Left ventricle myocardium inferior (tissue), 1 donor: ENCODE measurements at places on chromosomes 7 and 10. TPM values are rescaled to one million over a fixed set of nuclear protein-coding genes. Genes with fewer than 3 reads are reported as not detected.

GRCh38 chr10:17599089-17599488, 18.1 kb downstream of the HACD1 start:
- no peak overlapping the region for H3K4me3 ChIP-seq
- no peak overlapping the region for H3K27ac ChIP-seq
- DNase-seq: no peak

DNA sequence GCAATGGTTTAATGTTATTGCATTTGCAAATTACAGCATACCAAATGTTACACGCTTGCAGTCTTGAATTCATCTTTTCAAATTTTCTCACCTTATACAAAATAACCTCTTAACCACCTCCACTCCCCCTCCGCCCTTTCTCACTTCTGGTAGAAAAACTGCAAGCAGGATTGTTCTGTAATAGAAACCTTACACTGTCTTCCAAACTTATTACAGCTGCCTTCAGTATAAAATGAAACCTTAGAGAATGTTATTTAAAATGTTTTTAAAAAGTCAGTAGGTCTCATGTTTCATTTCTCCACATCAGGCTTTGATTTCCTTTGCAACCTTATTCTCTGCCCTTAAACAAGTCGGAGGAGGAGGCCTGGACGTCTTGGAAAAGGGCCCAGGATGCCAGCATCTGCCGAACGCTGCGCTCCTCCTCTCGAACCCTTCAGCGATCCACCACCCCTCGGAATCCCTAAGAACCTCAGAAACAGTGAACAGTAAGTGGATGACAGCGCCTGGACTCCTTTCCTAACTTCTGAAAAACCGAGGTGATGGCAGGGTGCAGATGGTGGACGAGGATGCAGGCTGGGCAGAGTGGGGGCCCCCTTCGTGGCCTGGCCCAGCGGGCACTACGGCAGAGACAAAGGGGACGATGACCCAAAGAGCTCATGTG, 74.0 kb downstream of the FGFR2 start:
- no peaks in the 10 kb centered on the region for H3K36me3 ChIP-seq
- no peak overlapping the region for H3K27ac ChIP-seq
- H3K4me3 ChIP-seq: no peak overlapping the region
- DNase-seq: no peak
- no peaks in the 10 kb centered on the region for H3K4me1 ChIP-seq

- no peaks in the 10 kb centered on the region for H3K4me1 ChIP-seq
- no peak overlapping the region for H3K27ac ChIP-seq
- DNase-seq: no peak
- H3K4me3 ChIP-seq: no peak overlapping the region
- H3K36me3 ChIP-seq: no peaks in the 10 kb centered on the region
Observed at GRCh38 chr7:148657929-148658328, 40.8 kb upstream of the CUL1 start.

GRCh38 chr10:3510741-3511140, 274.3 kb downstream of the KLF6 start:
- no peaks in the 10 kb centered on the region for H3K36me3 ChIP-seq
- DNase-seq: no peak
- H3K27me3 ChIP-seq: no peaks in the 10 kb centered on the region
- H3K4me1 ChIP-seq: peaks cover under 1% of the 10 kb centered on the region
- H3K4me3 ChIP-seq: no peak overlapping the region

- H3K4me3 ChIP-seq: no peak overlapping the region
- H3K27me3 ChIP-seq: peaks cover 24% of the 10 kb centered on the region
Observed at GRCh38 chr10:15445006-15445390, 73.9 kb upstream of the FAM171A1 start.

- no peak overlapping the region for H3K4me3 ChIP-seq
- DNase-seq: no peak
- peaks cover 24% of the 10 kb centered on the region for H3K4me1 ChIP-seq
- no peak overlapping the region for H3K27ac ChIP-seq
Observed at GRCh38 chr10:98338896-98339295, 70.9 kb upstream of the LOXL4 start.

- no peak for DNase-seq
- H3K4me3 ChIP-seq: no peak overlapping the region
- no peak overlapping the region for H3K27ac ChIP-seq
- no peaks in the 10 kb centered on the region for H3K36me3 ChIP-seq
- H3K27me3 ChIP-seq: no peaks in the 10 kb centered on the region
- no peaks in the 10 kb centered on the region for H3K4me1 ChIP-seq
Observed at GRCh38 chr10:20707251-20707650, 189.9 kb downstream of the NEBL start.

DNA sequence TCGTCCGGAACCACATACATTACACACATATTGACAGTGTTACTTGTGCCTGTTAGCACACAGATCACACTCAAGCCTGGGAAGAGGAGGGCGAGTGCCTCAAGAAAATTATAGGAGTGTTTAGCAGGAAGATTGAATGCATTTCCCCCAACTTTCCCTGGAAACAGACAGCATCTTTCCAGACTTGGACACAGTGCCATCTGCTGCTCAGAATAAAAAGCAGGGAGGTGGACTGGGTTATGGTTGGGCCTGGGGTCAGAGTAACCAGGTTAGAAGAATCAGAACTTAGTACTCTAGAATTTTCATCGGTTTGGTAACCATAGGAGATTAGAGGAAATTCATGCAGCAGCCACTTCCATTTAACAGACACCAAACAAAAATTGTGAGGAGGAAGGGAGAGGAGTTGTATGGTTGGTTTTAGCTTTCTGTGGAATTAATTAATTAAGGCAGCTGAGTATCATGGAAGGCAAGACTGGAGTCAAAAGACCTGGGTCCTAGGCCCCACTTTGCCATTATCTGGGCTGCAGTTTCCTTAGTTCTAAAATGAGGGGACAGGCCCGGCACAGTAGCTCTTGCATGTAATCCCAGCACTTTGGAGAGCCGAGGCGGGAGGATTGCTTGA, 43.4 kb upstream of the OPTN start:
- H3K4me3 ChIP-seq: no peak overlapping the region
- no peak overlapping the region for H3K27ac ChIP-seq
- no peak for DNase-seq
- H3K36me3 ChIP-seq: no peaks in the 10 kb centered on the region
- no peaks in the 10 kb centered on the region for H3K4me1 ChIP-seq

DNA sequence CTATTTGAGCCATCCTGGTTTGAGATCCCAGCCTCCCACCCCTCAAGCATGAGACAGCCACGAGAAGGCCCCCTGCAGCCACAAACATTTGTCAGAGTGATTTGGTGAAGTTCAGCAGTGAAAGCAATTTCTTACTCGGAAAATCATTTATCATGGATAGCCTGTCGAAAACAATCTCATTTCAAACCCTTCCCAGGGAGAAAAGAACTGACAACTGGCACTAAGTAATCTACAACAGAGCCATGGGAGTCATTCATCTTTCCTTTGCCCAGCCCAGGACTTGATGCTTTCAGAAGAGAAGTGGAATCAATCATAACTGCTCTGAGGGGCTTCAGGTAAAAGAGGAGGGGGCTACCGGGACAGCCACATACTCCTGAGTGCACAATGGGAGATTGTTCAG, 411.2 kb downstream of the KCNMA1 start:
- no peak overlapping the region for H3K4me3 ChIP-seq
- no peaks in the 10 kb centered on the region for H3K36me3 ChIP-seq
- peaks cover 79% of the 10 kb centered on the region for H3K27me3 ChIP-seq
- DNase-seq: no peak
- no peaks in the 10 kb centered on the region for H3K4me1 ChIP-seq

- no peak overlapping the region for H3K4me3 ChIP-seq
- H3K36me3 ChIP-seq: no peaks in the 10 kb centered on the region
Observed at GRCh38 chr7:45401851-45402250, 172.3 kb upstream of the ADCY1 start.

GRCh38 chr7:28419716-28420115, 7.4 kb downstream of the CREB5 start:
- no peaks in the 10 kb centered on the region for H3K36me3 ChIP-seq
- no peak overlapping the region for H3K4me3 ChIP-seq
- H3K4me1 ChIP-seq: peaks cover 35% of the 10 kb centered on the region

GRCh38 chr10:63586043-63586442, 64.8 kb downstream of the REEP3 start:
- no peaks in the 10 kb centered on the region for H3K36me3 ChIP-seq
- no peak for DNase-seq
- no peaks in the 10 kb centered on the region for H3K27me3 ChIP-seq

DNA sequence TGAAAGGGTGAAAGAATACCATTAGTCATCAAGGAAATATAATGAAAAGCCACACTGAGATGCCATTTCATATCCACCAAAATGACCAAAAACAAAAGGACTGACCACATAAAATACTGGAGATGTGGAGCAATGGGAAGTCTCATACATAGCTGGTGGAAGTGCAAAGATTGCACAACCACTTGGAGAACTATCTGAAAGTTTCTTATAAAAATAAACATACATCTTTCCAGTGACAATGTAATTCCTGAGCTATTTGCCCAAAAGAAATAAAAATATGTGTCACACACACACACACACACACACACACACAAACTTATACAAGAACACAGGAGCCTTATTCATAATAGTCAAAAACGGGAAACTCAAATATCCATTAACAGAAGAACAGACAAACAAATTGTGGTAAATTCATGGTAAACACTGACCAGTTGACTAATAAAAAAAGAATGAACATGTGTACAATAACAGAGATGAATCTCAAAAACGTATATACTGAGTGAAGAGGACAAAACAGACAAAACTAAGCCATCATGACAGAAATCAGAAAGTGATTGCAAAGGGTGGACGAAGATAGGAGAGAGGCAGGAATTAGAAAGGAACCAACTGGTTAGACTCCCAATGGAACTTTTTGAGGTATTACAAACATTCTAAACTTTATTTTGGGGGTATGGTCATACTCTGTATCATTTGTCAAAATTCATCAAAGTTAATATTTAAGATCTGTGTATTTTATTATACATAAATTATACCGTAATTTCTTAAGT, 21.5 kb downstream of the WASL start:
- peaks cover 4% of the 10 kb centered on the region for H3K36me3 ChIP-seq
- H3K27me3 ChIP-seq: no peaks in the 10 kb centered on the region
- no peak for DNase-seq
- no peak overlapping the region for H3K27ac ChIP-seq
- peaks cover 88% of the 10 kb centered on the region for H3K4me1 ChIP-seq

- H3K4me3 ChIP-seq: no peak overlapping the region
- H3K36me3 ChIP-seq: no peaks in the 10 kb centered on the region
- H3K27me3 ChIP-seq: no peaks in the 10 kb centered on the region
- no peak for DNase-seq
- H3K4me1 ChIP-seq: peaks cover 16% of the 10 kb centered on the region
Observed at GRCh38 chr10:71531485-71532446, 135.0 kb downstream of the CDH23 start.

The GHRHR gene
- not detected for total RNA-seq

The CHN2 gene
- 36.1 TPM for total RNA-seq

The EFCAB10 gene
- total RNA-seq: not detected

The ZPBP gene
- total RNA-seq: not detected
